ENCODE measurements at places on chromosomes 4 and X.

GRCh38 chr4:28373191-28373590, 1512.5 kb downstream of the STIM2 start:
- no peak for DNase-seq

GRCh38 chr4:84483688-84484087, 15.4 kb downstream of the NKX6-1 start:
- DNase-seq: no peak

DNA sequence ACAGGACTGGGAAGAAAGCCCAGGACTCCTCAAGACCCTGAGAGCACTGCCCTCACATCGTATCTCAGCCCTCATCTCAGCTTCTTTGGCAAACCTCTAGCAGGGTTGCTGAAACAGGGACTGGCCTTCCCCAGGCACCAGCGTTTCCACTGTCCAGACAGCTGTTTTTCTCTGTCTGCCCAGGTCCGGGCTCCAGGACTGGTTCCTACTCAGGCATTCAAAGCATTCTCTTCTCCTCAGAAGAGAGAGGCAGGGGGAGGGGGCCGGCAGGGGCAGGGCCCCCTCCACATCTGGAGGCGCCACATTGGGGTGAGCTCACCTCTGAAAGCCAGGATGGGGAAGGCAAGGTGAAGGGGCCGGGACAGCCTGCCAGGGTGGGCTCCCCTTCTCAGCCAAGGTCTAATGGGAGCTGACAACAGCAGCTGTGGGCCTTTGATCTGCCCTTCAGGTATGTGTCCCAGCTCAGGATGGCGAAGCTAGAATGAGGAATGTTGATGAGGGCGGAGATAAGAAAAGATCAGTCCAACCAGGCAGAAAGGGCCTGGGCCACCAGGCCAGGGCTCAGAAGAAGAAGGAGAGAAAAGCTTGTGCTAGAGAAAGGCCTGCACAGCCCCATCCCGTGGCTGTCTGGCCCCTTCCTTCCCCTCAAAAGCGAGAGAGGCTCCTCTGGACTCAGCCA, 60.4 kb downstream of the PJA1 start:
- no peak for DNase-seq

- no peak for DNase-seq
Measured at GRCh38 chrX:105299286-105299685, 78.8 kb upstream of the TEX13A start.

- DNase-seq: no peak
Measured at GRCh38 chrX:1500701-1501624, 36.0 kb downstream of the P2RY8 start.

DNA sequence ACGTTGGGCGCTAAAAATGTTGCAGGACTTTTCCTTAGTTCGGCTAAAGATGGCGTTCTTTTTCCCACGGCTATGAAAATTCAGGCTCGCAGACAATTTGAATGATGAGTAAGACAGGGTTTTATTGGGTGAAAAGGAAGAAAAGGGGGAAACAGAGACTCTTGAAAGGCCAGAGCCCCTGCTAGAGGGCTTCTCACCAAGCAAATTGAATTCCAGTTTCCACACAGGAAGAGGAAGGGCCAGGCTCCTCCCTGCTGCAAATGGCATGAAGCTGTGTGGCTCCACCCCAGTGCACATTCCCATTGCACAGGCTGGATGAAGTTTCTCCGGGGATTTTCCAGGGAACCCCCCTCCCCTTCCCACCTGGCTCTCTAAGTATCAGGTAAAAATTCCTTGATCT, 210.9 kb downstream of the KLHL4 start:
- DNase-seq: no peak

GRCh38 chr4:59068722-59069418, 1958.7 kb upstream of the IGFBP7 start:
- no peak for DNase-seq

All from stimulated activated CD8-positive, alpha-beta memory T cell treated with anti-CD3 and anti-CD28 coated beads, Interleukin-12 subunit alpha, Interleukin-12 subunit beta, amount 100 ng/mL, for 1 hour (primary cell).